Activated CD4-positive, alpha-beta memory T cell treated with anti-CD3 and anti-CD28 coated beads for 36 hours (primary cell): ENCODE measurements at places on chromosomes 16 and 17. TPM values are rescaled to one million over a fixed set of nuclear protein-coding genes. Genes with fewer than 3 reads are reported as not detected.

Gene ENO3
- total RNA-seq: 26.8 TPM

Gene ZNF750
- total RNA-seq: not detected

Gene CPSF4L
- total RNA-seq: not detected

Gene NKD1
- 0.67 TPM for total RNA-seq

Gene RAMP2
- not detected for total RNA-seq

GRCh38 chr16:54405478-54405877 is 118.9 kb upstream of the IRX3 start:
- H3K4me1 ChIP-seq: no peaks in the 10 kb centered on the region
- DNase-seq: no peak
- H3K4me3 ChIP-seq: no peak overlapping the region
- no peaks in the 10 kb centered on the region for H3K36me3 ChIP-seq
- H3K27ac ChIP-seq: no peak overlapping the region

GRCh38 chr16:83285921-83286320 is 521.9 kb upstream of the HSBP1 start:
- H3K27me3 ChIP-seq: no peaks in the 10 kb centered on the region
- no peaks in the 10 kb centered on the region for H3K4me1 ChIP-seq
- H3K36me3 ChIP-seq: no peaks in the 10 kb centered on the region
- H3K4me3 ChIP-seq: no peak overlapping the region
